ENCODE measurements at places on chromosomes 12 and 14.

- DNase-seq, result peak; percentile 31
Measured at GRCh38 chr14:54976316-54976715, 50.6 kb downstream of the WDHD1 start.

- DNase-seq, result no peak
Measured at GRCh38 chr12:6205761-6206160, 5.6 kb downstream of the CD9 start.

GRCh38 chr14:23433457-23433856 is 2.0 kb downstream of the MYH7 start:
- DNase-seq, result no peak

DNA sequence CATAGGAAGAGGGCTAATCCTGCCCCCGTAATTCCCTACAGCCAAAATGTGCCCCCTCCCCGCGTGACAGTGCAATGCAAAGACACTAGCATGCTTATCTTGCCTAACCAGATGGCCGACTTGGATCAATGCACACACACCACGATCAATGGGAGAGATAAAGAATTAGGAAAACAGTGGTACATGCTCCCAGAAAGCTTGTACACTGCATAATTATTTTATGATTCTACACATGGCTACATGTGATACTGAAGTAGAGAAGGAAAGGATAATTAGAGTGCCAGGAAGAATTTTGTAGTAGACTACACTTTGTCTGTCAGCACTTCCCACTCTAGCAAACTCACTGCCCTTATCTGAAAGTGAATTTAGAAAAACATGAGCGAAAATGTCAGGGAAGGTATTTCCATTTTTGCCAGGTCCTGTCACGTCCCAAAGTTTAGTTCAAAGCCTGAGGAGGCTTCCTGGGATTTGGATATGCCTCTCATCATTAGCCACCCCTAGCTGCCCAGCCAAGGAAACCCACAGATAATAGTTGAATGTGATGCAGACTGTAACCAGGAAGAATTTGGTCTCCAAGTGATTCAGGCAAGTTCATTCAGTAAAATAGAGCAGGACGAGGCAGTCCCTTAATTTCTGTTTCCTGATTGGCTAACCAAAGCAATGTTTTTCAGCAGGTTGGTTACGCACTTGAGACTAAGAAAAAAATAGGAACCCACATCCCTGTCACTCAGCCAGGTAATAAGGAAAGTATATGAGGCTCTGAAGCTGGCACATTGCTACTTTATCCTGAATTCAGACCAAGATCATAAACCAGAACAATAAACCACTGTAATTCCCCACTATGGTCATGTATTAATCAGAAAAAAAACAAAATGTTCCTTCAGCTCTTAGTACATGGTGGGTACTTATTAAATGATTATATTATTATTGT is 199.6 kb upstream of the OTX2 start:
- DNase-seq, result no peak

GRCh38 chr14:76782885-76783566 is 21.8 kb downstream of the VASH1 start:
- DNase-seq, result no peak

GRCh38 chr14:93960108-93960475 is 16.3 kb downstream of the ASB2 start:
- DNase-seq, result no peak
